Activated naive CD8-positive, alpha-beta T cell treated with anti-CD3 and anti-CD28 coated beads for 36 hours (primary cell): ENCODE measurements at places on chromosomes 2 and 18. TPM values are rescaled to one million over a fixed set of nuclear protein-coding genes. Genes with fewer than 3 reads are reported as not detected.

PCARE gene
- total RNA-seq = not detected

DNA sequence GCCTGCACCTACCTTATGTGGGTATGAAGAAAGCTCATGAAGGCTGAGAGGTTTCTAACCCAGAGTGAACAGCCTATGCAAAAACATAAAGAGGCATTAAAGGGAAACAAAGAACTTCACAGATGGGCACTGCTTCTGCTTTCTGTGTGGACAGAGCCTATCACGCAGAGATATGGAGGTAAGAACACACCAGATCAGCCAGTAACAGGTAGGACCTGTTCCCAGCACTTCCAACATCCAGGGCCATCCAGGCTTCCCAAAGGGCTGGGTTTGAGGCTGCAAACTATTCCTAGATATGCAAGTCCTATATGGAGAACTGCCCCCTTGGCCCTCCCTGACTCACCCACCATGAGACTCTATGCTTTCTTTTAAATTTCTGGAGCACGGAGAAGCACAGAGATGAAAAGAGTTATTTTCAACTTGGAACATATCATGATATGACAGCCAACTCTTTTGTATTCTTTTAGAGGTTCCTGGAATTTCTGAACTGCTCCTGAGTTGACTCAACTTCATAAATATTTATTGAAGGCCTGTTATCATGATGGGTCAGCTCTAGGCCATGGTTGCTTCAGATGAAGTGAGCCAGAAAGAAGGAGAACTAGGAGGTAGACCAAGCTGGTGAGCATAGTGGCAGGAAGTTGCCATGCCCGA, 77.4 kb upstream of the PPP1CB start:
- H3K27me3 ChIP-seq = no peaks in the 10 kb centered on the region
- peaks cover 5% of the 10 kb centered on the region for H3K36me3 ChIP-seq

ARMC9 gene
- total RNA-seq = 3.9 TPM

GRCh38 chr2:136920652-136921333, 155.4 kb downstream of the THSD7B start:
- H3K4me1 ChIP-seq = no peaks in the 10 kb centered on the region
- H3K4me3 ChIP-seq = no peak overlapping the region
- no peaks in the 10 kb centered on the region for H3K36me3 ChIP-seq
- peaks cover under 1% of the 10 kb centered on the region for H3K27me3 ChIP-seq
- DNase-seq = no peak

- no peaks in the 10 kb centered on the region for H3K36me3 ChIP-seq
- DNase-seq = no peak
- H3K4me1 ChIP-seq = no peaks in the 10 kb centered on the region
Observed at GRCh38 chr18:10202845-10203321, 251.6 kb upstream of the APCDD1 start.

DNA sequence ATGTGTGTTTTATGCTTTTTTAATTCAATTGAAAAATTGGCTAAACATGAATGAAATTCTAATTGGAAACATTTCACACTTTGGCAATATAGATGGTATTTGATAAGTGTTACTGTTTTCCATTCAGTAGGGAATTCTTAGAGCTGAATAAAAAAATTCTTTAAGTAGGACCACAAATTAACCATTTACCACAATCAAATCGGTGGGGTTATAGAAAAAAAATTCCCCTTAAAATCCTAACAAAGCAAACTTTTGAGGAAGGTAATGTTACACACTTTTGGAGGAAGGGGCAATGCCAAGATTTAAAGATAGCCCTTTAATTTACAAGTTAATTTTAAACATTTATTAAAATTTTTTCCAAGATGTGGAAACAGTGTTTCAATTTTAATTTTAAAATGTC, 279.0 kb upstream of the FIGN start:
- H3K36me3 ChIP-seq = no peaks in the 10 kb centered on the region
- no peaks in the 10 kb centered on the region for H3K27me3 ChIP-seq
- H3K4me1 ChIP-seq = no peaks in the 10 kb centered on the region
- no peak overlapping the region for H3K4me3 ChIP-seq
- no peak overlapping the region for H3K27ac ChIP-seq
- DNase-seq = no peak

DNA sequence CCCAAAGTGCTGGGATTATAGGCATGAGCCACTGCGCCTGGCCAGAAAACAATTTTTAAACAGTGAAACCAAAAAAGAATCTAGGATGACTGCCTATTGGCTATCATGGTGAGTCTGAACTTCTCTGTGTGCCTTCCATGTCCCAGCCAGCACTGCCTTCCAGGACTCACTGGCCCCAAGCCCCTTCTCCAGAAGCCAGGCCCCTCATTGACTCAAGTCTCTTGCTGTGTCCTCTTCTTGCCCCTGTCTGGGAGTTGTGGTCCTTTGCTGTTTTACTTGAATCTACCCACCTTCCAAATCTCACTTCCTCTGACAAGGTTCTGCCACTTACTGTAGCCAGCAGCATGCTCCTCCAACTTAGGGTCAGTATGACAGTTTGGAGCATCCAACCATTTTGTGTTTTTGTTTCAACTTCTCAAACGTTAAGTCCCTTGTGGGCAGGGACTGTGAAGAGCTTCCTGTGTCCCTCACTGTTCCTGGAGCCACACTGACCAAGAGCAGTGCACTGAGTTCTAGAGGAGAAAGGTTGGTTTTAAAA, 41.7 kb downstream of the ST3GAL5 start:
- H3K27me3 ChIP-seq = no peaks in the 10 kb centered on the region
- peaks cover 35% of the 10 kb centered on the region for H3K4me1 ChIP-seq
- H3K4me3 ChIP-seq = no peak overlapping the region
- H3K27ac ChIP-seq = peak overlapping the region; percentile 1
- no peak for DNase-seq

DNA sequence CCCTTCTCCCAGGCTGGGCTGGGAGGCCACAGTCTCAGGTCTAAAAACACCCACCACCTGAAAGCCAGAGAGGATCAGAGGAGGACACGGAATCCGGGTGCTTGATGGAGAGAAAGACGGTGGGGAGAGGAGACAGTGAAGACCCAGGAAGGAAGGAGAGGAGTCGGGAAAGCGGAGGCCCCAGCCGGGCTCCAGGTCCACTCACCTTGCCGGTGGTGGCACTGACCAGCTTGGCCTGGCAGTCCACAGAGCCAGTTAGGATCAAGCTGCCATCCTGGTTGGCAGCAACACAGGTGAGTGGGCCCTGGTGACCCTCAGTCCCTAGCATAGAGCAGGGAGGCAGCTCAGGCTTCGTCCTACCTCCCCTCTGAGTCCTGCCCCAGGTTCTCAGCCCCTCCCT, 4.3 kb downstream of the AAMP start:
- no peak overlapping the region for H3K27ac ChIP-seq
- no peaks in the 10 kb centered on the region for H3K27me3 ChIP-seq
- H3K4me1 ChIP-seq = peaks cover 24% of the 10 kb centered on the region
- DNase-seq = no peak
- peaks cover 11% of the 10 kb centered on the region for H3K36me3 ChIP-seq

GRCh38 chr2:149307014-149307413, 23.4 kb upstream of the LYPD6 start:
- H3K4me1 ChIP-seq = no peaks in the 10 kb centered on the region
- no peak for DNase-seq
- no peaks in the 10 kb centered on the region for H3K36me3 ChIP-seq
- peaks cover 40% of the 10 kb centered on the region for H3K27me3 ChIP-seq
- H3K27ac ChIP-seq = no peak overlapping the region
